Activated T-cell treated with anti-CD3 and anti-CD28 coated beads for 24 hours (primary cell): ENCODE measurements at places on chromosomes 2 and 18.

GRCh38 chr2:11160731-11161455 is 5.6 kb downstream of the SLC66A3 start:
- DNase-seq, result no peak

- DNase-seq, result no peak
These were observed 21.2 kb upstream of the EPAS1 start for GRCh38 chr2:46275995-46276394.

GRCh38 chr18:5520464-5520863 is 23.3 kb downstream of the EPB41L3 start:
- DNase-seq, result no peak

- DNase-seq, result no peak
These were observed 176.4 kb upstream of the REV1 start for GRCh38 chr2:99666256-99666655.

DNA sequence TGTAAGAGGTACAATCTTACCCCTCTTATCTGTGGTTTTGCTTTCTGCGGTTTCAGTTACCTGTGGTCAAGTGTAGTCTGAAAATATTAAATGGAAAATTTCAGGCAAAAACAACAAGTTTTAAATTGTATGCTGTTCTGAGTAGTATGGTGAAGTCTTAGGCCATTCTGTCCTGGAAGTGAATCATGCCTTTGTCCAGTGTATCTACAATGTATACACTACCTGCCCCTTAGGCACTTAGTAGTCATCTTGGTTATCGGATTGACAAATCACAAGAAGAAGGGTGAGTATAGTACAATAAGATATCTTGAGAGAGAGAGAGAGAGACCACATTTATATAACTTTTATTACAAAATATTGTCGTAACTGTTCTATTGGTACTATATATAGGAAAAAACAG is 43.5 kb downstream of the RAB3GAP1 start:
- DNase-seq, result no peak

DNA sequence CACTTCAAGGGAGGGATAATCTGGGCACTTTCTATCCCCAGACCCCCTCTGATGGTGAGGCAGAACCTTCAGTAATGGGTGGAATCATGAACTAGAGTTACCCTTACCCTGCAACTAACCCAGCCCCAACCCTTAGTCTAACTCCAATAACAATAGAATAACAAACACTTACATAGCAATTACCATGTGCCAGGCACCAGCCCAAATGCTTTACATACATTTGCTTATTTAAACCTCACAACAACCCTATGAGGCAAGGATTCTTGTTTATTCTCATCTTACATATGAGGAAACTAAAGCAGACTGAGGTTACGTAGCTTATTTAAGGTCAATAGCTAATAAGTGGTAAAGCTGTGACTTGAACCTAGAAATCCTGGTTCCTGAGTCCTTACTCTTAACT is 132.8 kb downstream of the CYP26B1 start:
- DNase-seq, result no peak

GRCh38 chr2:222747526-222748160 is 76.2 kb downstream of the MOGAT1 start:
- DNase-seq, result no peak

GRCh38 chr2:175401956-175402469 is 220.5 kb upstream of the ATP5MC3 start:
- no peak for DNase-seq

DNA sequence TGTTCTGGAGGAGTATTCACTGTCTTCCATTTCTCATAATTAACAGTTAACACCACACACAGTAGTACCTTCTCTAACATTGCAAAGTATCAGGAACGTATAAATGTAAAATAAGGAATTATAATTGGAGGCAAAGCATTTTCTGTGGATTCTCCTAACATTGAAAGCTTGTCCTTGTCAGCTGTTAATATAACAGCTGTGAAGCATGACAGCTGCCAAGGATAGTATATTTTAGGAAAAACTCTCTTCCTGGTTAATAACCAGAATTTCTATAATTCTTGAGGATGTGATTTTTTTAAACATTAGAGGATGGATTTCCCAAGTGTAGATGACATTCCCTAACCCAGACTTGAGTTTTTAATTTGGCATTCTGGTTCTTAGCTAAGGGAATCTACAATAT is 110.3 kb downstream of the EPC2 start:
- no peak for DNase-seq
